Smooth muscle cell of trachea (primary cell): ENCODE measurements at places on chromosomes 3 and 15. TPM values are rescaled to one million over a fixed set of nuclear protein-coding genes. Genes with fewer than 3 reads are reported as not detected.

NPAP1 gene
- not detected in 2 replicates for total RNA-seq

TGM5 gene
- total RNA-seq = not detected in 2 replicates

KATNBL1 gene
- 24.6 and 46.4 TPM in 2 replicates for total RNA-seq

APBA2 gene
- 2.5 and 12.2 TPM in 2 replicates for total RNA-seq

CCDC174 gene
- total RNA-seq = 9.6 and 14.0 TPM in 2 replicates

KY gene
- 1.6 and 1.7 TPM in 2 replicates for total RNA-seq

GPR176 gene
- 103 and 182 TPM in 2 replicates for total RNA-seq

ZBTB38 gene
- total RNA-seq = 145 and 203 TPM in 2 replicates

HCN4 gene
- total RNA-seq = under 0.01 TPM in 1 of 2 replicates, not detected in the other

USP4 gene
- total RNA-seq = 24.3 and 35.6 TPM in 2 replicates

SFMBT1 gene
- 4.5 and 7.1 TPM in 2 replicates for total RNA-seq

EMC7 gene
- total RNA-seq = 30.3 and 42.9 TPM in 2 replicates

AADACL2 gene
- total RNA-seq = not detected in 2 replicates

SLC2A2 gene
- not detected in 2 replicates for total RNA-seq

CAMKV gene
- not detected in 2 replicates for total RNA-seq

NISCH gene
- total RNA-seq = 76.1 and 104 TPM in 2 replicates

SCAANT1 gene
- not detected in 2 replicates for total RNA-seq

CHRD gene
- total RNA-seq = 0.73 and 2.6 TPM in 2 replicates

ROBO2 gene
- total RNA-seq = 1.0 and 2.8 TPM in 2 replicates

PLIN1 gene
- total RNA-seq = under 0.01 and 0.50 TPM in 2 replicates

FEZF2 gene
- total RNA-seq = not detected in 2 replicates

RBMS3 gene
- total RNA-seq = 45.7 and 48.0 TPM in 2 replicates

KBTBD13 gene
- under 0.01 and 0.17 TPM in 2 replicates for total RNA-seq

CRYGS gene
- 0.83 and 2.0 TPM in 2 replicates for total RNA-seq
